ENCODE measurements at places on chromosomes 5 and 9.

DNA sequence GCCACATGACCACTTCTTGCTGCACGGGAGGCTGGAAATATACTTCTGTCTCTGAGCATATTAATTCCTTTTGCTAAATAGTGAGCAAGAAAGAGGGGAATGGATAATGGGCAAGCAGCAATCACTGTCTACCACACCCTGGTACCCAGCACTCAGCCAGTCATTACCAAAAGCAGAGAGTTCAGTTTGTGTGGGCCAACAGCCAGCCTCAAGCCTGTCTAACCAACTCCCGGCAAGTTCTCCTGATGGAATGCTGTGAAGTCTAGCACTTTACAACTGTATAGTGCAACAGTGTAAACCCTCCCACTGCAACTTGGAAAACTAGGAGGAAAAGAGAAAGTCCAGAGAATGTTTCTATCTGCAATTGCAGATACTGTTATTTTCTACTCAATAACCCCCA is 47.8 kb downstream of the PLK2 start:
- no peak for DNase-seq

GRCh38 chr5:150289551-150290390 is at the start of gene CAMK2A:
TSS of gene CAMK2A (minus strand) at chr5:150289773. CDS start at chr5:150289625, 148 bp downstream.
- DNase-seq = peak; percentile 33

DNA sequence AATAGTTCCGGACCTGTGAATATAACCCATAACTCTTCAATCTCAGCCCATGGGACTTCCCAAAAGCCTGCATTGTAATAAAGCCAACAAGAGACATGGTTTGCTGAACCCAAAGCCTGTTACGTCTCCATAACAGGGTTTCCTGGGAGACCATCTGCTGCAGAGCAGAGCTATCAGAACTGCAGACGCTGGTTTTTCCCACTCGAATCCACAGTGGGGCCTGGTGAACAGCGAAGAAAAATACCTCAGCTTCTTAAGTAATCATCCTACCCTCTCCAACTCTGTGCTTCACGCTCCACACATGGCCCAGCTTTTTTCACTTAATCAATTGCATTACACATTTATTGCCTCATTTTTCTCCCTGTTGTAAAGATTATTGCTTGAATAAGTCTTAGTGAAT is 409.5 kb upstream of the GRIA1 start:
- peak; percentile 5 for DNase-seq

- no peak for DNase-seq
These were observed 289.6 kb downstream of the DTWD2 start for GRCh38 chr5:118698774-118699173.

DNA sequence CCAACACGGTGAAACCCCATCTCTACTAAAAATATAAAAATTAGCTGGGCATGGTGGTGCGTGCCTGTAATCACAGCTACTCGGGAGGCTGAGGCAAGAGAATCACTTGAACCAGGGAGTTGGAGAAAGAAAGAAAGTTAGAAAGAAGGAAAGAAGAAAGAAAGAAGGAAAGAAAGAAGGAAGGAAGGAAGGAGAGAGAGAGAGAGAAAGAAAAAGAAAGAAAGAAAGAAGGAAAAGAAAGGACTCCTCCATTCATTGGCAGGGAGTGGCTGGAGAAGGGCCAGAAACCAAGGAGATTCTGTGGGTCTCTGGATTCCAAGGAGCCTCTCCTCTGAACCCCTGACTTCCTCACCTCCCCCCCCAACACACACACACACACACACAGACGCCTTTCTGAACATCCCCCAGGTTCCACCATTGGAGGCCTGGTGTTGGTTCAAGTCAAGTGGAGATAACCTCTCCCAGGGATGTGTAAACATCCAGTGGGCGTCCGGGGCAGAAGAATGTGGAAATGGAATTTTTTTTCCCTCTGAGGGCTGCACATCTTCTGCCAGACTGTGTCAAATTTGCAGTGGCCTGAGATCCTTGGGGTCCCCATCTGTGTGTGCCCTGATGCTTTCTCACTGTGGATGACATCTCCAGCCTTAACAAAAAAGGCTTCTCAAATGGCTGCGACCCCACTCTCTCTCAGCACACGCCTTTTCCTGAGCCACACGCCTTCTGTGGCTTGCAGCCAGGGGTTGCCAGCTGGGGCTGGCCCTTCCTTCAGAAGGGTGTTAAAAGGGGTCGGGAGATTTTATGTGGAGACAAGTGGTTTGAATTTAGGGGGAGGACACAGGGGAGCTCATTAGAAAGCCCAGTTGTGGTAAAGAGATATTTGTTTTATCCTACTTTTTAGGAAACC is 109.3 kb upstream of the HAND1 start:
- no peak for DNase-seq

- no peak for DNase-seq
These were observed 176.1 kb downstream of the CWC27 start for GRCh38 chr5:64944868-64945267.

All from hippocampal formation (tissue), 2 donors.